ENCODE measurements at places on chromosomes 1 and 21. TPM values are rescaled to one million over a fixed set of nuclear protein-coding genes. Genes with fewer than 3 reads are reported as not detected.

GRCh38 chr1:26259578-26259977 is 20.3 kb upstream of the SH3BGRL3 start:
- H3K4me3 ChIP-seq = no peak overlapping the region
- no peaks in the 10 kb centered on the region for H3K4me1 ChIP-seq
- no peaks in the 10 kb centered on the region for H3K27me3 ChIP-seq
- H3K27ac ChIP-seq = no peak overlapping the region
- peaks cover 55% of the 10 kb centered on the region for H3K36me3 ChIP-seq

- no peak overlapping the region for H3K4me3 ChIP-seq
- no peaks in the 10 kb centered on the region for H3K4me1 ChIP-seq
- H3K27me3 ChIP-seq = no peaks in the 10 kb centered on the region
- no peak for DNase-seq
Measured at GRCh38 chr1:52592637-52593323, 9.4 kb upstream of the GPX7 start.

GRCh38 chr1:75787524-75787923 is 1.5 kb downstream of the RABGGTB start:
- H3K27ac ChIP-seq = peak overlapping the region; percentile 86
- no peaks in the 10 kb centered on the region for H3K27me3 ChIP-seq
- DNase-seq = no peak

DNA sequence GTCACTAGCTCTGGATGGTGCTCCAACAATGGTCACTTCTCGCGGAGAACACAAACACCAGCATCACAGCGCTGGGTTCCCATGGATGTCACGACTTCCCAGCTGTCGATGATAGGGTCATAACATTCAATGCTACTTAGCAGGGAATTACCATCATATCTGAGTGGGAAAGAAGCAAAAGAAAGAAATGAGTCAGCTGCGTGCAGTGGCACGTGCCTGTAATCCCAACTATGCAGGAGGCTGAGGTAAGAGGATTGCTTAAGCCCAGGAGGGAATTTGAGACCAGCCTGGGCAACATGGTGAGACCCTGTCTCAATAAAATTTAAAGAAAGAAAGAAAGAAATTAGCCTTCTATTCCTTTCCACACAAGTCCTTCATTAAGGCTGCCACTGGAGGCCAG is 3.6 kb upstream of the RABIF start:
- no peak overlapping the region for H3K27ac ChIP-seq
- H3K36me3 ChIP-seq = peaks cover 71% of the 10 kb centered on the region
- no peaks in the 10 kb centered on the region for H3K27me3 ChIP-seq
- H3K4me3 ChIP-seq = no peak overlapping the region

GRCh38 chr1:201180141-201180540 is 10.5 kb upstream of the IGFN1 start:
- no peak overlapping the region for H3K27ac ChIP-seq
- peaks cover 5% of the 10 kb centered on the region for H3K4me1 ChIP-seq
- H3K4me3 ChIP-seq = no peak overlapping the region
- no peak for DNase-seq
- no peaks in the 10 kb centered on the region for H3K36me3 ChIP-seq

- H3K27me3 ChIP-seq = peaks cover 3% of the 10 kb centered on the region
- no peak overlapping the region for H3K27ac ChIP-seq
- no peak overlapping the region for H3K4me3 ChIP-seq
- DNase-seq = no peak
Measured at GRCh38 chr1:22962558-22962957, 10.1 kb downstream of the LACTBL1 start.

Gene BCL10
- 25.9 TPM for total RNA-seq

Gene KCNH1
- total RNA-seq = not detected

DNA sequence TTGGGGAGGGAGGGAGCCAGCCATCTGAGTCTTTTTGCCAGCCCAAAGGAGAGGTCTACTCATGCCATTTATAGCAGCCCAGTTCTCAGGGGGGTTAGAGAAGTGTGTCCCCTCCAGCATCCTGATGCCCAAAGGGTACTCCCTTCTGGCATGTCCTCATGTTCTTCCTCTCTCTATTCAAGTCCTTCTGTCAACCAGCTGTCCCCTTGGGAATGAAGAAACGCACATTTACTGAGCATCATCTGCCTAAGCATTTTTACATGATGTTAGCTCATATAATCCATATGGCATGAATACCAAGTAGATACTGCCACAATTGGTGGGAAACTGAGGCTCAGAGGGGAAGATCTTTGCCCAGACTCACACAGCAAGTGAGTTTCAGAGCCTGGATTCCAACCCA is 14.8 kb upstream of the TACSTD2 start:
- no peaks in the 10 kb centered on the region for H3K27me3 ChIP-seq
- DNase-seq = no peak
- H3K4me1 ChIP-seq = peaks cover 12% of the 10 kb centered on the region
- H3K4me3 ChIP-seq = no peak overlapping the region
- H3K36me3 ChIP-seq = no peaks in the 10 kb centered on the region
- H3K27ac ChIP-seq = peak overlapping the region; percentile 1

GRCh38 chr1:207988326-207989165 is 77.6 kb upstream of the CD34 start:
- H3K4me1 ChIP-seq = no peaks in the 10 kb centered on the region
- no peak for DNase-seq
- no peak overlapping the region for H3K27ac ChIP-seq
- H3K36me3 ChIP-seq = no peaks in the 10 kb centered on the region

- no peak overlapping the region for H3K27ac ChIP-seq
- H3K4me1 ChIP-seq = no peaks in the 10 kb centered on the region
- no peaks in the 10 kb centered on the region for H3K36me3 ChIP-seq
- DNase-seq = no peak
- H3K27me3 ChIP-seq = no peaks in the 10 kb centered on the region
Measured at GRCh38 chr21:31644643-31645042, 14.8 kb upstream of the SOD1 start.

DNA sequence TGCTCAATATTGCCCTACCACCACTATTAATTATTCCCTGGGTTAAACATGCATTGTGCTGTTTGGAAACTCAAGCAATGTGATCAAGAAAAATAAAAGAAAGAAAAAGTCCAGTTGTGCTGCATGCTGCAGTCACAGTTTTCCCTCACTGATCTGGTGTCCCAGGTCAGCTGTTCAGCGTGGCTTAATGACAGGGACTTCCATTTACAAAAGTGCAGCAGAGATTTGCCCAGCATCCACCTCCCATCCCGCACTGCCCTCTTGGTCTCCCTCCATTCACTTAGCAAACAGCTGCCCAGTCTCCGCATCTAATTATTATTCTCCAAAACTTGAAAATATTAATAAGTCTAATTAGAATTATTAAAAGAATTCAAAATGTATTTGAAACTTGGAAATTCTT is 2.0 kb upstream of the OR2T4 start:
- H3K27me3 ChIP-seq = no peaks in the 10 kb centered on the region
- no peak for DNase-seq
- no peaks in the 10 kb centered on the region for H3K36me3 ChIP-seq
- no peak overlapping the region for H3K27ac ChIP-seq
- no peak overlapping the region for H3K4me3 ChIP-seq

GRCh38 chr1:176702901-176703300 is 239.9 kb downstream of the PAPPA2 start:
- no peaks in the 10 kb centered on the region for H3K27me3 ChIP-seq
- no peaks in the 10 kb centered on the region for H3K4me1 ChIP-seq
- no peak overlapping the region for H3K27ac ChIP-seq
- no peak for DNase-seq

DNA sequence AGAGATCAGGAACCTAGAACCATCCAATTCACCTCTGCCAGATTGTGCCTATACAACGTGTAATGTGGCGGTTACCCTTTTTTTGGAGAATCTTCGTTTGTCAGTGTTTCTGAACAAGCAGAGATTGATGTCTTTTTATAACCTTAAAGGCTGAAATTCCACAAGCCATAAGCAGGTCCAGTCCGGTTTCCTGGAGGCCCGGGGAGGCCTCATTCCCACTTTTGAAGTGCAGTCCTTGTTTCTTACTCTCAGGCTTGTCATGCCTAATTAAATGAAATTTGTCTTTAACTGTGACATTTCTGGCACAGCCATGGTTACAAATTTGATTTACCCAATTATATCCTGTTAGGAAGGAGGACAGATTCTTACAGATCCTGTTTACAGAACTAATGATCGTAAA is 27.8 kb downstream of the ZNF362 start:
- no peaks in the 10 kb centered on the region for H3K27me3 ChIP-seq
- no peak for DNase-seq
- no peak overlapping the region for H3K27ac ChIP-seq
- peaks cover 76% of the 10 kb centered on the region for H3K36me3 ChIP-seq
- H3K4me1 ChIP-seq = no peaks in the 10 kb centered on the region
